ENCODE measurements at places on chromosomes 3 and 15.

DNA sequence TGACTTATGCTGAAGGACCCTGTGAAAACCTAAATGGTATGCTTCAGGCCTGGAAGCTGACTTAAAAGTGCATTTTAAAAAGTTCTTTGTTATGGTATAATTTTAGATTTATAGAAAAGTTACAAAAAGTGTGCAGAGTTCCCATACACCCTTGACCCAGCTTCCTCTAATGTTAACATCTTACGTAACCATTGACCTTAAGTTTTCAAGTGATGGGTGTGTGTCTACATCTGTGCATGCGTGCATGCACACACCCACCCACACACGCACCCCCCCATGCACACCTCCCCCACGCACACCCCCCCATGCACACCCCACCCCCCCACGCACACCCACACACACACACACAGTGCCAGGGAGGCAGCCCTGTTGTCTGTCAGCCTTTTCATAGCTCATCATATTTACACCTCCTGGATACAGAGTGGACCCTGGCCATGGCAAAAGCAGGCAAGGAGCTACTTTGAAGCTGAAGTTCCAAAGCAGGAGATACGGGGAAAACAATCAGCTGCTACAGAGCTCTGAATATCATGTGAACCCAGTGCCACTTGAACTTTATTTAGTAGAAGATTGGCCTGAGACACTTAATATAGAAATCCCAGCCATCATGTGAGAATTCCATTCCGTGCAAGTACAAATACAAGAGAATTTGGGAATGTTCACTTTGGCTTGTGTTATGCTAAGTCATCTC is 30.0 kb upstream of the TRAK1 start:
- no peak for DNase-seq

DNA sequence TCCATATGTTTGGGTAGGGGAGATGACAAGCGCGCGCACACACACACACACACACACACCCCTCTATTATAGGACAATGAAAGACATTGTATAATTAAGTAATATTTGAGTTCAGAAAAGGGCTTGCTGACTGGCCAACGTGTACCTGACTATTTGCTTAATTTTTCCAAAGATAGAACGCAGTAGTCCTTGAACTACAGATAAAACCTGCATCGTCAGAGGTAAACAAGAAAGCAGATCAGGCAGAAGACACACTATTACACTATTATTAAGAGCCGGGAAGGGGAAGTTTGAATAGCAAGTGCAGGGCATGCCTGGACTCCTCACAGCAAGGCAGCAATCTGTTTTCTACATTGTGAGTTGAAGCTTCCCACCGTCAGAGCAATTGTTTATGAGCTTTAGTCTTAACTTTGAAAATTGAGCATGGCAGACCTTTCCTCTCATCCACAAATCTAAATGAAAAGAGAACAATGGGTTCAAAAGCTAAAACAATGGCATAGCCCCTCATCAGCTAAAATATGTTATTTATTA is 427.7 kb downstream of the GABRG3 start:
- no peak for DNase-seq

GRCh38 chr15:63172851-63173451 is 15.7 kb upstream of the RPS27L start:
- DNase-seq: no peak

GRCh38 chr3:153159771-153160397 is 2.1 kb upstream of the RAP2B start:
- DNase-seq: no peak

DNA sequence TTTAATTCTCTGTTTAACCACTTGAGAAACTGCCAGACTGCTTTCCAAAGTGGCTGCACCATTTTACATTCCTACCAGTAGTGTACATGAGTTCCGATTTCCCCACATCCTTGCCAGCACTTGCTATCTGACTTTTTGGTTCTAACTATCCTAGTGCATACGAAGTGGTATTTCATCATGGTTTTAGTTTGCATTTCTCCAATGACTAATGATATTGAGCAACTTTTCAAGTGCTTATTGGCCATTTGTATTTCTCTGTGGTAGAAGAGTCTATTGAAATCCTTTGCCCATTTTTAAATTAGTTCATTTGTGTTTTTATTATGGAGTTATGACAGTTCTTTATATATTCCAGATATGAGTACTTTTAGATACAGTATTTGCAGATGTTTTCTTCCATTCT is 247.8 kb downstream of the GABRB3 start:
- DNase-seq: no peak

All from activated naive CD4-positive, alpha-beta T cell (primary cell).